A549 treated with ZK216348 at 1 μM for 4 hours (cell line): ENCODE measurements at places on chromosomes 1 and 21. TPM values are rescaled to one million over a fixed set of nuclear protein-coding genes. Genes with fewer than 3 reads are reported as not detected.

The RHOC gene
- total RNA-seq: 360 to 386 TPM (median 367 TPM) in 5 replicates

The CFAP141 gene
- total RNA-seq: not detected in 5 replicates

The PHLDA3 gene
- total RNA-seq: 60.4 to 170 TPM (median 155 TPM) in 5 replicates

The LRRC38 gene
- total RNA-seq: 0.11 TPM in 1 of 5 replicates, not detected in the others

The PER3 gene
- 0.52 to 1.1 TPM (median 0.86 TPM) in 5 replicates for total RNA-seq

The MPL gene
- total RNA-seq: 0.46 to 0.63 TPM in 2 of 5 replicates, not detected in the others

The KRTAP7-1 gene
- not detected in 5 replicates for total RNA-seq

The LCE2A gene
- total RNA-seq: not detected in 5 replicates

The PTPRC gene
- not detected in 5 replicates for total RNA-seq

The VWA1 gene
- 5.3 to 18.2 TPM (median 15.0 TPM) in 5 replicates for total RNA-seq

The KCNE1 gene
- total RNA-seq: not detected in 5 replicates

The TMCO4 gene
- 5.2 to 7.3 TPM (median 6.6 TPM) in 5 replicates for total RNA-seq

The TAS1R1 gene
- not detected in 5 replicates for total RNA-seq

The LCE1A gene
- not detected in 5 replicates for total RNA-seq

The MUL1 gene
- total RNA-seq: 29.8 to 44.9 TPM (median 41.9 TPM) in 5 replicates

The WNT9A gene
- 4.8 to 10.4 TPM (median 8.0 TPM) in 5 replicates for total RNA-seq

The DYRK3 gene
- 8.1 to 10.1 TPM (median 9.3 TPM) in 5 replicates for total RNA-seq

The SELL gene
- 0.19 to 0.45 TPM (median 0.22 TPM) in 4 of 5 replicates, not detected in the other for total RNA-seq

The LMX1A gene
- total RNA-seq: not detected in 5 replicates

The SPRR4 gene
- total RNA-seq: not detected in 5 replicates

The TNFRSF9 gene
- 1.6 to 3.6 TPM (median 3.1 TPM) in 5 replicates for total RNA-seq

The SPOCD1 gene
- total RNA-seq: 3.2 to 5.3 TPM (median 3.8 TPM) in 5 replicates

The GPR3 gene
- total RNA-seq: 1.2 to 2.2 TPM (median 1.7 TPM) in 5 replicates

The SLC25A44 gene
- 24.0 to 30.8 TPM (median 26.1 TPM) in 5 replicates for total RNA-seq

The RAB25 gene
- total RNA-seq: 0.29 to 0.62 TPM (median 0.38 TPM) in 3 of 5 replicates, not detected in the others

The PROX1 gene
- total RNA-seq: 0.06 to 0.21 TPM (median 0.16 TPM) in 4 of 5 replicates, not detected in the other

The TRIM45 gene
- 0.66 to 1.8 TPM (median 1.6 TPM) in 5 replicates for total RNA-seq

The SAMD11 gene
- total RNA-seq: 11.9 to 38.0 TPM (median 31.7 TPM) in 5 replicates

The ERICH3 gene
- total RNA-seq: not detected in 5 replicates

The CAMSAP2 gene
- total RNA-seq: 15.3 to 25.0 TPM (median 22.8 TPM) in 5 replicates

The FMN2 gene
- total RNA-seq: 3.2 to 7.0 TPM (median 5.4 TPM) in 5 replicates

The AGPAT3 gene
- 13.8 to 25.8 TPM (median 24.2 TPM) in 5 replicates for total RNA-seq

The FCMR gene
- total RNA-seq: 4.5 to 7.0 TPM (median 4.8 TPM) in 5 replicates

The JAM2 gene
- not detected in 5 replicates for total RNA-seq

The RNPC3 gene
- 5.6 to 7.5 TPM (median 6.3 TPM) in 5 replicates for total RNA-seq

The UTS2 gene
- total RNA-seq: not detected in 5 replicates

The CSDE1 gene
- total RNA-seq: 123 to 173 TPM (median 127 TPM) in 5 replicates

The BRINP3 gene
- total RNA-seq: not detected in 5 replicates

The CA14 gene
- total RNA-seq: not detected in 5 replicates

The CELA3B gene
- total RNA-seq: not detected in 5 replicates

The TNFSF4 gene
- 0.04 to 0.09 TPM (median 0.05 TPM) in 3 of 5 replicates, not detected in the others for total RNA-seq

The SPATA45 gene
- total RNA-seq: not detected in 5 replicates

The TMEM51 gene
- 29.9 to 38.0 TPM (median 35.7 TPM) in 5 replicates for total RNA-seq

The DSCAM gene
- total RNA-seq: not detected in 5 replicates

The OR2T35 gene
- not detected in 5 replicates for total RNA-seq

The MROH7 gene
- not detected in 5 replicates for total RNA-seq

The DNAJC6 gene
- 3.8 to 8.1 TPM (median 7.7 TPM) in 5 replicates for total RNA-seq

The LCE1E gene
- total RNA-seq: not detected in 5 replicates
